ENCODE measurements at places on chromosomes 5 and 9.
A peak's percentile ranks its signal among the peaks of the same experiment; 100 is the strongest.

DNA sequence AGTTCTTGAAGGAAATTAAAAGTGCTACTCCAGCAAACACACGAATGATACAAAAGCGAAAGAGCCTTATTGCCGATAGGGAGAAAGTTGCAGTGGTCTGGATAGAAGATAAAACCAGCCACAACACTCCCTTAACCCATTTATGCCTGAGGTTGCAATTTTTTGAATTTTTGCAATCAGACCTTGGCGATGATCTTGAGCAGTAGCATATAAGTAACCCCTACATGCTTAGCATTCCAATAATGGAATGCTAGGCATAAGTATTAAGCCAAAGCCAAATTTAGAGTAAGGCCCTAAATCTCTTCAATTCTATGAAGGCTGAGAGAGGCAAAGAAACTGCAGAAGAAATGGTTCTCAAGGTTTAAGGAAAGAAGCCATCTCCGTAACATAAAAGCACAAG is 153.5 kb downstream of the SLC28A3 start:
- DNase-seq: no peak

DNA sequence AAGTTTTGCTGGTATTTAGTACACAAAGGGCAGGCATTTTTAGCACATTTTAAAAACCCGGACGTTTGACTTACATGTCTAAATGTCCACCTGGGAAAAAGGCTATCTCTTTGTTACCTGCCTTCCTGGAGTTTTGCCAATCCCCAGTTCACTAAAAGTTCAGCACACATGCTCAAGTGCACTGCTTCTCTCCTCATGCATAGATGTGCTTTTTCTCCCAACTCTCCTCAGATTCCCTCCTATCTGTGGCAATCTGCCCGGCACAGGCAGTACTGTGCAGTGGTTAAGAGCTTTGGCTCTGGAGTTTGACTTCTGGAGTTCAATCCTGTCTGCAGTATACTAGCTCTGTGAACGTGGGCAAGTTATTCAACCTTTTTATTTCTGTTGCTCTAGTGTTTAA is 8.3 kb upstream of the CCNO start:
- DNase-seq: no peak

- no peak for DNase-seq
Observed at GRCh38 chr5:147381555-147381954, 128.3 kb downstream of the DPYSL3 start.

DNA sequence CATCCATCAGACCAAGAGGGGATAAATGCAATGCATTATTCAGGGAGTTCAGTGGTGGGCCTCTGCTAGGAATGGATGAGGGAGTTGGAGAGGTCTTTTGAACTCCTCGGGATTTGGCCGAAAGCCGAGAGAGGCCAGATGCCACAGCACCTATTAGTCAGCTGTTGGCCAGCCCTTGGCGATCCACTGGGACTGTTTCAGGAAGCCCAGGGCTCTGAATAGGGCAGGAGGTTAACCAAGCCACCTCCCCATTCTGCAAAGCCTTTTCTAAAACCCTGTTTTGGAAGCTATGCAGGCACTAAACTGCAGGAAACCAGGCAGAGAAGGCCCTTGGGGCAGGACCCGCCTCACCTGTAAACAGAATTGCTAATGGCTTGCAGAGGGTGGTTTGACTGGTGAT is 37.8 kb downstream of the ASTN2 start:
- DNase-seq: peak; percentile 81

GRCh38 chr9:98609646-98610045 is 99.1 kb downstream of the GABBR2 start:
- no peak for DNase-seq

DNA sequence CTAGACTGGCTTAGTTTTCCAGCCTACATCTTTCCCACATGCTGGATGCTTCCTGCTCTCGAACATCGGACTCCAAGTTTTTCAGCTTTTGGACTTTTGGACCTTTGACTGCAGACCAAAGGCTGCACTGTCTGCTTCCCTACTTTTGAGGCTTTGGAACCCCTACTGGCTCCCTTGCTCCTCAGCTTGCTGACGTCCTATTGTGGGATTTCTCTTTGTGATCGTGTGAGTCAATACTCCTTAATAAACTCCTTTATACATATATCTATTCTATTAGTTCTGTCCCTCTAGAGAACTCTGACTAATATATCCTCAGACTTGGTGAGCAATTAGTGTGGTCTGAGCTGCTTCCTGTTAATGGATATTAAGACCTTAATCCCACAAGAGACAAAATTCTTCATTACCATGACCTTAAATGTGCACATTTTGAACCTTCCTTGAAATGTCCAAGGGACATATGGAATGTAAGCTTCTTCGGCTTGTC is 752.9 kb downstream of the CDH18 start:
- DNase-seq: no peak

DNA sequence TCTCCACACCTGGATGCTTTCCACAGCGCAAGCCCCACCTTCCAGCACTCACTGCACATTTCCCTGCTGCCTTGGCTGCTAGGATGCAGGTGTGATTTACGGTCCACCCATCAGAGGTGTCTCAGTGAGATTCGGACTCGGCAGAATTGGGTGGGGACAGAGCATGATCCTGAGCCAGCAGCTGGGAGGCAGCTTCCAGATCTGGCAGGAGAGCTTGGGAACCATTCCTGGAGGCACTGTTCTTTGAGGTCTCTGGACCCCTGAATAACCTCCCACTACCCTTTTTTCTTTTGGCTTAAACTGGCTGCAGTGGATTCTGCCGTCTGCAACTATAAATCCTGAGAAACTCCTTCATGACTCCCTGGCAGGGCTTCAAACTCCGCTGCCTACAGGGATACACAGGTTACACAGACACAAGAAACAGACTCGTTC is 99.6 kb upstream of the PHYKPL start:
- DNase-seq: no peak

- DNase-seq: no peak
Observed at GRCh38 chr9:123070198-123070597, 36.7 kb downstream of the GPR21 start.

DNA sequence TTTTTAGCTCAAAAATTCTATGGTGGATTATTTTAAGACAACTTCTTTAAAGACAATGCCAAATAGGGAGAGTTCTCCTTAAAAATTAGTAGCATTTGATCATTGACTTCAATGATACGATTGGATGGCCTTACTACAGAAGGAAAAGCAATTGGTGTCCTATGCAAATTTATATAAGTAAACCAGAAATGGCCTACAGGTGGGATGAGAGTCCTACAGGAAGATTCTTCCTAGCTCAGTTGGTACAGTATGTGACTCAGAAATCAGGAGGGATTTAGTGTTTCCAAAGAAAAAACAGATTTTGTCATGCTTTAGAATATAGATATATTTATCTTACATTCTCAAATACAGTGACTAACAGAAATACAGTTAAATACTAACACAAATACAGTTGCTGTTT is 6.5 kb downstream of the ANKRA2 start:
- DNase-seq: no peak

DNA sequence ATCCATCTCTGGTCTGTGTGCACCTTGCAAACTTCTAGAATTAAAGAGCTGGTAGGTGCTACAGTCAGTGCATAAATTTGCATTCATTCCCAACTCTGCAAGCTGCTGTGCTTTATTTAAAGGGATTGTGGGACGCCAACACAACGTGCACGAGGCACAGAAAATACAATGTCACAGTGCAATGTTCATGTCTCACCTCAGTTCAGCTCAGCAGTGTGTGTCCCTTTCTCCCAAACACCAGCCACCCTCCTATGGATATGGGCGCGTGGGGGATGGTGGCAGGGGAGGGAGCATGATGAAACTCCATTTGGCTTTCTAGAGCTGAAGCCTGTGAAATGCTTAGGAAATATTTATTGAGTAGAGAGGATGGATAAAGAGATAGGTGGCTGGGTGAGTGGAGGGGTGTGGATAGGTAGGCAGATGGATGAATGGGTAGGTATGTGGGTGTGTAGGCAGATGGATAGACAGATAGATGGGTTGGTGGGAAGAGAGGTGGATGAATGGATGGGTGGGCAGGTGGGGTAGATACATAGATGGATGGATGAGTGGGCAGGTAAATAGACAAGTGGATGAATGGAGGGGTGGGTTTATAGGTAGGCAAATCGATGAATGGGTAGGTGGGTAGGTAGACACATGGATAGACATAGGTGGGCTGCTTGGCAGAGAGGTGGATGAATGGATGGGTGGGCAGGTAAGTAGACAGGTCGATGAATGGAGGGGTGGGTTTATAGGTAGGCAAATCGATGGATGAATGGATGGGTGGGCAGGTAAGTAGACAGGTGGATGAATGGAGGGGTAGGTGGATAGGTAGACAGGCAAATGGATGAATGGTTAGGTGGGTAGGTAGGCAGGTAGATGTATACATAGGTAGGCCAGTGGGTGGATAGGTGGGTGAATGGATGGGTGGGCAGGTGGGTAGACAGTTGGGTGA is 92.7 kb upstream of the FCN2 start:
- no peak for DNase-seq

GRCh38 chr5:95647886-95648860 is 1.6 kb downstream of the RFESD start:
- DNase-seq: no peak

- no peak for DNase-seq
Observed at GRCh38 chr5:39080168-39080567, 6.0 kb upstream of the RICTOR start.

- DNase-seq: peak; percentile 79
Observed at GRCh38 chr9:93600504-93600903, 24.1 kb downstream of the PHF2 start.

DNA sequence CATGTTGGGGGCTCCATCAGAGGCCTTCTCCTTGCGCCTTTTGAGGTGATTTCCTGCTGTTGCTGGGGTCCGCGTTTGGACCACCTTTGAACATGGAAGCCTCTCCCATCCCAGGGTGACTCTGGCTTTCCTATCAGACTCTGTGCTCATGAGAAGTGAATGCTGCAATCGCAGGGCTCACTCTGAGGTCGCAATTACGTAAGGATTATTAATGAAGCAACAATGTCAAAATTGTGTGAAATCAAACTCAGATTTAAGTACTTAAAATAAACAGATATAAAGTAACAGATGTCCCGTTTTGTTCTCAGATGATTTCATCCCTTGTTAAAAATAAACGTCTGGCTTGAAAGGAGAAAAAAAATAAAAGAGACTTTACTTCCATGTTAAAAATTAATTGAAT is 634.2 kb downstream of the BNC2 start:
- no peak for DNase-seq

DNA sequence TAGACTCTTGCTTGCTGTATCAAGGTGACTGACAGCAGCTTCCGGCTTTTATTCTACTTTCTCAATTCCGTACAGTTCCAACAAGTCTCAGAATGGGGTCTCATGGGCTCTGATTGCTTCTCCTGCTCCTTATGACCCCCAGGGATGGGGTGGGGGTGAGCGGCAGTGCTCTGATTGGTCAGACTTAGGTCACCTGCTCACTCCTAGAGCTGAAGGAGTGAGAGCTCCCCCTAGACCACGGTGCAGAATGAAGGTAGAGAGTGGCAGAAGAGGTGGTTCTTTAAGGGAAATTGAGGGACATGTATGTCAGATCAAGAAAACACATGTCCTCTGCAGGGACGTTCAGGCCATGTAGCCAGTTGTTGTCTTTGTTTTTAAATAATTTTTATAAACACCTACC is 115.2 kb downstream of the C9orf152 start:
- DNase-seq: no peak

- no peak for DNase-seq
Observed at GRCh38 chr9:1273859-1274258, 223.7 kb downstream of the DMRT2 start.

GRCh38 chr5:84168841-84169240 is 215.8 kb downstream of the EDIL3 start:
- DNase-seq: no peak

GRCh38 chr9:12826924-12827565 is 52.2 kb downstream of the LURAP1L start:
- DNase-seq: no peak

- DNase-seq: peak; percentile 97
Observed at GRCh38 chr5:27472000-27472763, 433.8 kb upstream of the CDH9 start.

DNA sequence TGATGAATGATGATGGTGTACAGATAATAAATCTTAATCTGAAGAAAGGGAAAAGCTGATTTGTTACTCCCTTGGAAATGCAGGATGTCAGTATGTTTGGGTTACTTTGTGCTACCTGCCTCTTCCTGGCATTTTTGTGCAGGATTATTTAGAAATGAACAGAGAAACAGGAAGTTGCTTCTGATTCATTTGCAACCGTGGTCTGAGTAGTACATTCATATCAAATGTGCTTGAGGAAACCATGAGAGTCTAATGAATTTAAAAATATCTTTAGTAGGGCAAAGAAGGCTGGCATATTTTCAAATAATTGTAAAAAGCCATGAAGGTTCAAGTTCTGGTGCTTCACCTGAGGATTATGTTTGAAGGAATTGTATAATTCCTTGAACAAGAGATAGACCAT is 391.6 kb downstream of the TMEM161B start:
- no peak for DNase-seq

All from H9 (cell line).